Upper lobe of left lung (tissue), 6 donors: ENCODE measurements at places on chromosomes 5 and 9. TPM values are rescaled to one million over a fixed set of nuclear protein-coding genes. Genes with fewer than 3 reads are reported as not detected.

Gene TPPP
- total RNA-seq: 25.1 TPM

DNA sequence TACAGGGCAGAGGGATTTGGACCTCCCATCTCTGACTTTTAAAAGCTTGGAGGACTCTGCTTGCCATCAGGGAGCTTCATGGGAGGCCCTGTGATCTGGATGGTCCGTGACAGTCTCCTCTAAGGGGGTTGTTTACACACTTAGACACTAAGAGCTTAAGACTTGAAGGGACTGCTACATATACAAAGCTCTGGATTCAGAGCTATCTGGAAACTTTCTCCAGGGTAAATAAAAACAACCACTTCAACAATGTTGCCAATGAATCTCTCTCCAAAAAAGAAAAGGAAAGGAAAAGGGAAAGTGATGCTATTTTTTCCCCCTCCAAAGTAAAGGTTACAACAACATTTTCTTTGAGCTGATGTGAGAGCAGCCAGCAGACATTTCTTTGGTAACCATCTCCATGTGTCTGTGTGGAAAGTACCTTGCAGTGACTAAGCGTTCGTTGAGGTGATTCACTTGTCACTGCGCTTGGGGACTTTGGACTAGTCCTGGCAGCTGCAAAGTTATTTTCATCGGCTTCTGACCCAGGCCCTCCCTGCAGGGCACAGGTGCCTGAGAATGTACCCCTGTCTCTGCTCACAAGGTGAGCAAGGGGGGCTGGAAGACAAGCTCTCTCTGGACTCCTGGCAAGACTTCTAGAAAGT lies 262.1 kb upstream of the KLF4 start:
- H3K27ac ChIP-seq: peak overlapping the region; percentile 81
- H3K4me1 ChIP-seq: peaks cover 19% of the 10 kb centered on the region
- no peaks in the 10 kb centered on the region for H3K36me3 ChIP-seq
- DNase-seq: no peak
- H3K27me3 ChIP-seq: no peaks in the 10 kb centered on the region

DNA sequence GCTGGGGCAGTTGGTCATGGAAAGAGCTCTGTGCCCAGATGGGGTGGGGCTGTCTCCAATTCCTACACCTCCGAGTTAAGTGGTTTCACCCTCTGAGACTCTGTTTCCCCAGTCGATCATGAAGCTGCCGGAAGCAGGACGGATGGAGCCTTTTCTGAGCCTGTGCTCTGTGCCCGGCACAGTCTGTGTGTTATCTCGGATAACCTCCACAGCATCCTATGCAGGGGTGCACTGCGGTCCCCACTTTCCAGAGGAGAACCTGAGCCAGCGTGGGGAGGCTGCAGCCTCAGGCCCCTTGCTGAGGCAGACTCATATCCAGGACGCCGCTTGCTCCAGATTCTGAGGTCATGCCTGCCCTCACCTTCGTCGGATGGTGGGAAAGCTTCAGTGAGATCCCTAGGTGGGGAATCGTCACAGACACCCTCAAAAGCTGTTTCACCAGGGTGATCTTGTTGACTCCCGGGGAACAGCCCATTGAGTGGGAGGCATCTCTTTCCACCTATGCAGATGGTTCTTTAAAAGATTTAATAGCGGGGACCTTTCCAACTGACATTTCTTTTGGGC lies 6.9 kb upstream of the COL5A1 start:
- H3K27me3 ChIP-seq: no peaks in the 10 kb centered on the region
- H3K27ac ChIP-seq: no peak overlapping the region
- DNase-seq: peak; percentile 17
- no peaks in the 10 kb centered on the region for H3K4me1 ChIP-seq
- no peaks in the 10 kb centered on the region for H3K36me3 ChIP-seq

DNA sequence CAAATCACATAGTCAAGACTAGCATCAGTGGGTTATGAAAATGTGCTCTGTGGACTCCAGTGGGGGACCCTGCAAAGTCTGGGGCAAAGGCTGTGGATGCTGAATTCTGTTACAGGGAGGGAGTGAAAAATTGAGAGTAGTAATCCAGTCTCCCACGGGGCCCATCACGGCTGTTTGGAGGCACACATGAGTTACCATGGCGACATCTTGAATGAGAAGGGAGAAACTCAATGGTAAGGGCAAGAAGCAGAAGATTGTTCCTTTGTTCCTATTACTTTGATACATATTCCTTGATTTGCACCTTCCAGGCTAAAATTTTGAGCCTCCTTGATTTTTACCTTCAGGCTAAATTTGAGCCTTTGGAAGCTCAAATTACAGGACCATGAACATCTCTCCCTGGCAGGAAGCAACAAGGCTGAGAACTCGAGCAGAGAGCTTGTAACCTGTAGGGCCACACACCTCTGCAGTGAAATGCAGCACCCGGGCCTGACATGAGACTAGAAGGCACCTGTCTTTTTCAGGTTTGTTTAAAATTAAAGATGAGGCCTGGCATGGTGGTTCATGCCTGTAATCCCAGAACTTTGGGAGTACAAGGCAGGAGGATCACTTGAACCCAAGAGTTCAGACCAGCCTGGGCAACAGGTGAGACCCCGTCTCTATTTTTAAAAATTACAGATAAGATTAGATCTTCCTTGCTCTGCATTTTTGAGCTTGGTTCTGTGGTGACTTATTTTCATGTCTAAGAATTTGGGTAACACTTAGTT lies 31.0 kb upstream of the ZFR start:
- H3K36me3 ChIP-seq: no peaks in the 10 kb centered on the region
- no peaks in the 10 kb centered on the region for H3K27me3 ChIP-seq
- H3K4me3 ChIP-seq: no peak overlapping the region
- no peak overlapping the region for H3K27ac ChIP-seq
- DNase-seq: no peak

DNA sequence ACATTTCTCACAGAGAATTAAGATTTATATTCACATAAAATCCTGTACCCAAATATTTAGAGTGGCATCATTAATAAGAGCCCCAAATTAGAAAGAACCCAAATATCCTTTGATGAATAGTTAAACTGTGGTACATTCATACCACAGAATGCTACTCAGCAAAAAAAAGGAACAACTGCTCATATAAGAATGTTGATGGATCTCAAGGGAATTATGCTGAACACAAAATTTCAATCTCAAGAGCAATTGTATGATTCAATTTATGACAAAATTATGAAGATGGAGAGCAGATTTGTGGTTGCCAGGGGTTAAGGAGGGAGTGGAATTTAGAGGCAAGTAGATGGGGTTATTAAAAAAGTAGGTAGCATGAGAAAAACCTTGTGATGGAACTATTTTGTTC lies 4.5 kb upstream of the PAIP1 start:
- H3K36me3 ChIP-seq: no peaks in the 10 kb centered on the region
- H3K4me1 ChIP-seq: peaks cover 5% of the 10 kb centered on the region
- no peak overlapping the region for H3K27ac ChIP-seq
- no peak for DNase-seq
- no peak overlapping the region for H3K4me3 ChIP-seq
- H3K27me3 ChIP-seq: no peaks in the 10 kb centered on the region
